ENCODE measurements at places on chromosomes 13 and 19.

- no peak for DNase-seq
These were observed 48.1 kb downstream of the PSG1 start for GRCh38 chr19:42831221-42832019.

DNA sequence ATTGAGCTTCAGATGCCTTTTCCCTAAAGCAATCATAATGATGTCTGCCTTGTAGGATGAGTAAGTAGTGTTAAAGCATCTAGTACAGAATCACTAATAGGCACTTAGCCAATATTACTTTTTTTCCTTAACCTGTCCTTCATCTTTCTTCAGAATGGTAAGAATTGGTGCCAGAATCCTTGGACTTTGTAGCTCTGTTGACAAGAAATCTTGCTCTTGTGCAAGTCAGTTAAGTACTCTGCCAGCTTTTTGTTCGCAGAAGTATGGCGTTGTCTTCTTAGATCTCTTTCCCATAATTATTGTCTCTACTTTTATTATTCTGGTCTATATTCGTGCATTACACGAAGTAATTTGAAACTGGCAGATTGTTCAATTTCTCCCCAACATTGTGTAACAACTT, 554.5 kb downstream of the PCDH9 start:
- no peak for DNase-seq

- DNase-seq, result peak; percentile 93
These were observed 519 bp downstream of the PTBP1 start for GRCh38 chr19:797528-798414.

DNA sequence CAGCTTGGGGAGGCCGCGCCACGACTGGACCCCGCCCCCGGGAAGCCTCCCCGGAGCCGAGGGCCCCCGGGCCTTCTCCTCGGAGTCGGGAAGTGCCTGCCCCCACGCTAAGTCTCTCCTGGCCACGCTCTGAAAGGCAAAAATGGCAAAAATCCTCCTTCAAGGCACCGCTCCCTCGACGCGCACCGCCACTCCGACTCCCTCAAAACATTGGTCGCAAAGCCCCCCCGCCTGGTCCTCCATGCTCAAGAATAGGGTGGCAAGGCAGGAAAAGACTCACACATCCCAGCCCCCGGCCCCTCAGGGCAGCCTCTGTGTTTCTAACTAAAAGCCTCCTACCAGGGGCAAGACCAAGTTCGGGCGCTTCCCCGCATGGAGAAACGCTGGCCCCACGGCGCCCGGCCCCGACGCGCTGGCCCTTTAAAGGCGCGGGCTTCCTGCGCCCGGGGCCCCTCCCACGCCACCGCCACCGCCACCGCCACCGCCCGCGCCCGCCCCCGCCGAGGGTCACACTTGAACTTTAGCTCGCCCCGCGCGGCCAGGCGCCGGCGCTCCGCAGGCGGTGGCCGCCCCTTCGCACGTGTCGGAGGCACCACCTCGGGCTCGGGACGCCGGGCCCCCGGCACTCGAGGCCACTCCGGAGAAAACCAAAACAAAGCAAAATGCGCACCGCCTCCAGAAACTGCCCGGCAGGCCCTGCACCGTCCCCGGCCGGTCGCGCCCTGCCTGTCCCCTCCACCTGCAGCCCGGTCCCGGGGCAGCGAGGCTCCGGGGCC, 1.9 kb downstream of the FOXO1 start:
- peak; percentile 77 for DNase-seq

DNA sequence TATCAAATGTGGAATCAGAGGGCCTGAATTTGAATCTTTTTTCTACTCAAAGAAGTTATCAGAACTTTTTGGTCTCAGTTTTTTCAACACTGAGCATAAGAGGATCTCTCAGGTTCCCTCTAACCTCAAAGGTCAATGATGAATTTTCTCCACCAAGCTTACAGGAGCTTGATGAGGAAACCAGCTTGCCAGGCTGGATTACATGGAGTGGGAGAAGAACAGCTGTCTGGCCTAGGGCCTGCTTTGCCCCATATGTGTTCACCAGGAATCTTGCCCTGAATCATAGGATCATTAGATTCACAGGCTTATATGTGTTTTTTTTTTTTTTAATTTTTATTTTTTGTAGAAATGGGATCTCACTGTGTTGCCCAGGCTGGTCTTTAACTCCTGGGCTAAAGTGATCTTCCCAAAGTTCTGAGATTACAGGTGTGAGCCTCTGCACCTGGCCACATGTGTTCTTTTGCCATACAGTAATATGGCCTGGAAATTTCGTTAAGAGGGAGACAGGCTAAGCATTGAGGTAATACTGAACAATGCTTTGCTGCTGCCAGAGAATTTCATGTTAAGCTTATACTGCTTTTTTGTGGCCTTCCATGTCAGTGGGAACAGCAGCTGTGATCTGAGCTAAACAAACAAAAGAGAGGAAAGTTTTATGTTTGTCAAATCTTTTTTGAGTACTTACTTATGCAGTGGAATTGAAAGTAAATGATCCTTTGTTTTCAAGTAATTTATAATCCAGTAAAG, 110.6 kb downstream of the DNAJC3 start:
- DNase-seq, result no peak

GRCh38 chr19:44794610-44795009, 14.3 kb upstream of the BCAM start:
- no peak for DNase-seq

DNA sequence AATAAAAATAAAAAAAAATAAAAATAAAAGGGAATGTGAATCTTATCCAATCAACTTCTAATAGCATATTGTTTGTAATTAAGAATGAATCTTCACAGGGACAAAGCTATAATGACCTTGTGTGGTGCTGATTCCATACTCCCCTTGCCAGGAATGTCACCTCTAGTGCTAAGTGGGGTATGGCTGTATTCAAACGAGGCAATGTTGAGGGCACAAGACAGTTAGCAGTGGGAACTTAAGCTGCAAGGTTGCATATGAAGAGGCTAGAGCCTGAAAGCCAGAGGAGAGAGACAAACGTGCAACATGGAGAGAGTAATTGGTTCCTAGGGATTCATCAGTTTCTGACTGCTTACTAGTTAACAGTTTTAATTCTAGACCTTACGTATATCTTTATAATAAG, 43.9 kb upstream of the CSNK1A1L start:
- DNase-seq, result no peak

DNA sequence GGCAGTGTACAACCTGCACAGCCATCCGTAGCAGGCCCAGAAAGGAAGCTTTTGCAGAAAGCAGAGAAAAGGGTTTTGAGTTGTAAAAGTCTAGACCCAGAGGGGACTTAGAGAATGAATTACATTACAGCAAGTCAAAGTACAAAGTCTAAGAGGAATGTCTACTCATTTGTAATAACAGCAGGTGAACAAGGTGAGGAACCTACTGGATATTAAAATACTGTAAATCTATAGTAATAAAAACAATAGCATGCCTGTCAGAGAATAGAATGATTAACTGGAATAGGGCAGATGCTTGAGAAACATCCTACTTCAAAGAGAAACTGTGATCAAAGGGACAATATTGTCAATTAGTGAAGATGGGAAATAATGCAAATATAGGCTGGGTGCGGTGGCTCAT, 18.3 kb upstream of the ZNF414 start:
- no peak for DNase-seq

DNA sequence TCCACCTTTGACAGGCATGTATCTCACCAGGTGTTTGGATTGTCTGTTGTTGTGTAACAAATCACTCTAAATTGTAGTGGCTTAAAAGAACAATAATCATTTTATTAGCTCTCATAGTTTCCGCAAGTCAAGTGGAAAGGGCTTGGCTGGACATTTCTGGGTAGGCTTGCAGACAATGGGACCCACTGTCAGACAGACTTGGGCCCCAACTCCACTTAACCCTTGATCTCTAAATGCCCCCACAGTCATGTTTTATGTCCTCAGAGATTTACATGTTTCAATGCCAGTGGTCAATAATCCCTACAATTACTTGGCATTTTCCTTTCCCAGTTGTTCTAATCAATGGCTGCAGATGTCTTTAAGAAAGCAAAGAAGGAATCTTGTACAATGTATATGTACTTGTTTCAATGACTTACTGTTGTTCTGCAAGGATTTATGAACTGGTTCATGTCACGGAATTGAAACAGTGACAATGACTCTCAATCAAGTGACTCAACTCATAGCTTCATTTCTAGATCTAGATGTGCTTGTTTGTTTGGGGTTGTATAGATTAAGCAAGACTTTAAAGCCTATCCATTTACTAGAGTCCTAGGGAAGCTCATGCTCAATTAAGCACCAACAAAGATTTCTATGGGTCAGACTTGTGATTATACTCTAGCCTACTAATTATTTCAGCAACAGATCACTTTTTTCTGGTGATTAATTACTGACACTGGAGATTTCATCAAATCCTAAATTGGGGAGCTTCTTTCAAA, 510.1 kb upstream of the NBEA start:
- DNase-seq, result no peak

DNA sequence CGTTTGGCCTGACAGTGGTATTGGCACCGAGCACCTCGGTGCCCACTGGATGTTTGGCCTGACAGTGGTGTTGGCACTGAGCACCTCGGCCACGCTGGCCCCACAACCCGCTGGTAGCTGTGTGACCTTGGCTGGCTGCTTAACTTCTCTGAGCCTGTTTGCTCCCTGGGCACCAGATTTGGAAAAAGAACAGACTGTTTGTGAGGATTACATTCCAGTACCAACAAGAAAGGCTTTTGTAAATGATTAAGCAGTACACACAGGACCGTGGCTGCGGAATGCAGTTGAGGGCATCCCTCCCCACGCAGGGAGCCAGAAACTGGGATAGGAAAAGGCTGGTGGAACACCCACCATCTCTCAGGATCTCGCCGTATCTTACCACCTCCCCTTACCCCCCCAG, 31.9 kb downstream of the SLC25A42 start:
- no peak for DNase-seq

DNA sequence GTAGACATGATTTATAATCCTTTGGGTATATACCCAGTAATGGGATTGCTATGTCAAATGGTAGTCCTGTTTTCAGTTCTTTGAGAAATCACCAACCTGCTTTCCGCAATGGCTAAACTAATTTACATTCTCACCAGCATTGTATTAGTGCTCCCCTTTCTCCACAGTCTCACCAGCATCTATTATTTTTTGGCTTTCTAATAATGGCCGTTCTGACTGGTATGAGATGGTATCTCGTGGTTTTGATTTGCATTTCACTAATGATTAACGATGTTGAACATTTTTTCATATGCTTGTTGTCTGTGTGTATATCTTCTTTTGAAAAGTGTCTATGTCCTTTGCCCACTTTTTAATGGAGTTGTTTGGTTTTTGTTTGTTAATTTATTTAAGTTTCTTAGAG, 165.1 kb downstream of the PDS5B start:
- no peak for DNase-seq
